ENCODE measurements at places on chromosomes 4 and X. TPM values are rescaled to one million over a fixed set of nuclear protein-coding genes. Genes with fewer than 3 reads are reported as not detected.

- DNase-seq, result no peak
Observed at GRCh38 chr4:150974750-150975149, 40.3 kb downstream of the LRBA start.

GRCh38 chrX:88397551-88397950 lies 349.5 kb upstream of the CPXCR1 start:
- no peak for DNase-seq

DNA sequence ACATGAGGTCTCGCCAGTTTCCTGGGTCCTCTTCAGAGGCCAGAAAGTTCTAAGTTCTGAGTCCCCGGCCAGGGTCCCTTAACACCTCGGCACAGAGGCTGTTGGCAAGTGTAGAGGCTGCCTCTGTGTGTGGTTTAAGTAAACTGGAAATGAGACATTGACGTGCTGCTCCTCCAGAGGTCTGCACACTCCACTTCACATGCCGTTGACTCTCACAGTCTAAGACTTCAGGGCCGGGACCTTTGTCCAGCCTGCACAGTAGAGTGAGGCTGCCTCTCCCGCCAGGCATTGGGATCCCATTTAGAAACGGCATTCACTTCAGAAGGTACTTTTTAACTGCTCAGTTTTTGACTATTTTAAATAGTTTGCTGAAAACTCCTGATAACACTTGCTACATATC lies 10.6 kb upstream of the TADA2B start:
- DNase-seq, result no peak

DNA sequence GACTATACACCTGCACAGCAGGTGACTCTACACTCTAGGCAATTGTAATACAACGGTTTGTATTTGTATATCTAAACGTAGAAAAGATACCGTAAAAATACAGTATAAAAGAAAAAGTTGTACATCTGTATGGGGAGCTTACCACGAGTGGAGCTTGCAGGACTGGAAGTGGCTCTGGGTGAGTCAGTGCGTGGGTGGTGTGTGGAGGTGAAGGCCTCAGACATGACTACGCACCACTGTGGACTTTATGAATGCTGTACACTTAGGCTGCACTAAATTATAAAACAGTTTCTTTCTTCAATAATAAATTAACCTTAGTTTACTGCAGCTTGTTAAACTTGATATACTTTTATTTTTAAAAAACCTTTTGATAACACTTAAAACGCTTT lies 85.0 kb upstream of the FAT1 start:
- DNase-seq, result peak; percentile 48

DNA sequence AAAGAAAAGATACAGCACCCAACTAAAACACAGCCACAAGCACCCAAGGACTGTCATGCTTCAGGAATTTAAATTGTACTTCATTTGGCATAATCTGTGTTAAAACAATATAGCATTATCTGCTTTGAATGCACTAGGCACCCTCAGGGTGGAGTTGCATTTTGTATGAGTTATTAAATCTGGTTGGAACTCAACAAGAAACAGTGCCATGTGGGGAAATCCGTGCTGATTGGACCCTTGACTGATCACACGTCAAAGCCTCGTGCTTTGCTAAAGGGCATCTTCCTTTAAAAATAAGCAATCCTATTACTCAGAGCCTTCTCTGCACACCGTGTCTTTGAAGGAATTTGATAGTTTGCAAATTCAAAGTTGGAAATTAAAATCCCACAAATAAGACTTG lies 35.4 kb downstream of the IGFBP7 start:
- peak; percentile 66 for DNase-seq

GRCh38 chrX:20664774-20665173 lies 398.1 kb upstream of the RPS6KA3 start:
- DNase-seq, result no peak

- no peak for DNase-seq
Observed at GRCh38 chrX:86981326-86981879, 536.2 kb upstream of the KLHL4 start.

DNA sequence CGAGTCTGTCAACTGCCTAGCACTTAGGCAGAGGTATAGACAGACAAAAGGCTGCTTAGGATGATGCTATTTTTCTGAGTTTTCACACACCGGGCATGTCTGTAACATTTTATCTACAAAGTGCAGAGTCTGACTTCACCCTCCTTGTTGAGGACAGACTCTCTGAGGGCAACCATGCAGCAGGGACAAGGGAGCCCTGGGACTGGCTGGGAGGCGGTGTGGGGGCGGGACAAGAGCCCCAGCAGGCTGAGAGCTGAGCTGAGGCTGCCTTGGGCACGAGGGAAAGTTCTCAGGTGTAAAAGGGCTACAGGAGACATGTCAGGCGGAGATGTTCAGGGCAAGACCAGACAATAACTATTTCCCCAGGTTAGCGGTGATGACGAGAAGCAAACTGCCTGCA lies 81.6 kb downstream of the GATB start:
- no peak for DNase-seq

GRCh38 chr4:174263445-174263736 lies 20.1 kb downstream of the FBXO8 start:
- no peak for DNase-seq

DNA sequence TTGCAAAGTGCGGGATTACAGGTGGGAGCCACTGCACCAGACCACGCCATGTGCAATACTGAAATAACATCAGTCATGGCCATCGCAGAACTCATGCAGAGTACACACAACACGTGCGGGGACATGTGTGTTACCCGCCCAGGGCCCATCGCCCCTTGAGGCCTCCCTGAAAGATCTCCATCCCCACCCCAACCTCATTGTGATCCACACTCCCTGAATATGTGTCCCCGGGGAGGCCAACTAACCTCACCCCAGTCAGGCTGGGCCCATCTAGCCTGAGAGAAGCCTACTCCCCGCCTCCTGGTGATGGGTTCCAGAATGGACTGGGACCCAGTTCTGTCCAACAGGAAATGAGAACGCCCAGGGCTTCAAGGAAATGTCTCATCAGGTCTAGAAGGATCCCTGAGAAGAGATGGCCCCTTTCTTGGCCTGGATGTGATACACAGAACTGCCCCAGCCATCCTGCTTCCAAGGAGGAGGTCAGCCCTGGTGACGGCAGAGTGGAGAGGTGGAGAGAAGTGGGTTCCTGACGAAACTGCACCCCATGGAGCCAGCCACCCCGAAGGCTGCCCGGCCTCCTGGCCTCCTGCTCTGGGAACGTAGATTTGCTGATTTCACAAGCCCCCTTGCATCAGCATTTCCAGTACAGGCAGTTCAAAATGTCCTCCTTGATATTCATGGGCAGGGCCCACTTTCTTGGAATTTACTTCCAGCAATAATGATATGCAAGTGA lies 22.5 kb upstream of the CLDN24 start:
- DNase-seq, result no peak

DNA sequence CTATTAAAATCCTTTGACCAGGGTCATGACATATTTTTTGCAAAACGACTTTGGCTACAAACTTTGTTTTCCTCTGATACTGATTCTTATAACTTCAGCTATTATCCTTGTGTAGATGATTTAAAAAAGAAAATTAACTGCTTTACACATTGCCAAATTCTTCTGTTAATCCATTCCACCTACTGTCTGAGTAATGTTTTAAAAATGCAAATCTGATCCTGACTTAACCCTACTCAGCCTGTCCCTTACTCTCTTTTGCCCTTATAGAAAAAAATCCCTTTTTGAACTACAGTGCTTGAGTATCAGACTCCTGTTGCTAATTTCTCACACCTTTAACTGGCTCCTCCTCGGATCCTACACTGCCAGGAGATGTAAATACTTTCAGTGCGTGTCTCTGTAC lies 723.1 kb downstream of the ADGRL3 start:
- no peak for DNase-seq

GRCh38 chrX:15877380-15877779 lies 22.8 kb upstream of the AP1S2 start:
- DNase-seq, result no peak

DNA sequence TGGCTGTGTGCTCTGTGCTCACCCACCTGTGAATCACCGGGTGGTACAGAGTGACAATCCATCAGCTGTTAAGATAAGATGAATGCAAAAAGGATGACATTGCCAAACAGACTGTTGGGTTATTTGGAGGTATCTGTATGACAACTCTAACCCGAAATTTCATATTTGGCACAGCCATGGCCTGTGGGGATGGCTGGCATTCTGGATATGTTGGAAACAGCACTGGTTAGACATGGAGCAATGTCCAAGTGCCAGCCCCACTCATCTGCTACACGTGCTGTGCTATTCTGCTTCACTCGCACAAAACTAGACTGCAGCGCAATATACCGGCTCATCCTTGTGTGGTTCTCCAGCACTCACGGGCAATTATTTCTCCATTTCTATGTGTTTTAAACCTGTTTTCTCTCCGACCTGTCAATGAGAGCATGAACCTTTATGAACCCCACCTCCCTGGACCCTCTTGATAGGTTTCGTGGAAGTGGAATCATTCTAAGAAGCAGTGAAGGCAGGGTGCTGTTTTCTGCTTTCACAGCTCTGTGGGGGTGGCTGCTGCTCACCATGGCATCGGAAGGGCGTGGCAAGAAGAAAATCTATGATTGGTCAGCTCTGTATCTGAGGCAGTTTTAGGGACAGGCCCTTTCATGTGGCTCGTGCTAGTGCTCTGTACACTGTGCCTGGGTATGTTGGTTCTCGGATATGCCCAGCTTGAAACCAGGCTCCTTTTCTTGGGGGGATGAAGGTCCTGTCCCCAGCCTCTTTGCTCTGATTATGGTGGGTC lies 94.9 kb downstream of the ENPP6 start:
- DNase-seq, result no peak

DNA sequence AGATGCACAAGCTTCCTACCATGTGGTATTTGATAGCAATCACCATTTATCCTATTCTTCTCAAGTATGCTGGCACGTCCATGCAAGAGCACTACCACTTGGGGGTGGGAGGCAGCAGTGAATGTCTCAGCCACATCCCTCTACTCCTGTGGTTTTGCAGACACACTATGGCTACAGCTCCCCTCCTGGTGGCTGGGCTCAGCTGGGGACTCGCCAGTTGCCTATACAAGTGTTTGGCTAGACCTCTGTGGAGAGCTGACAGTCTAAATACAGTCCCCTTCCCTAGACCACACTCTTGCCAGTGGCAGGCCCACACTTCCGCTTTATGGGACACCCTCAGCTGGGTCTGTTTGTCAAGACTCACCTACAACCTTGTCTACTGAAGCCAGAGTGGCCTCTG lies 53.2 kb downstream of the ADGRA3 start:
- no peak for DNase-seq

DNA sequence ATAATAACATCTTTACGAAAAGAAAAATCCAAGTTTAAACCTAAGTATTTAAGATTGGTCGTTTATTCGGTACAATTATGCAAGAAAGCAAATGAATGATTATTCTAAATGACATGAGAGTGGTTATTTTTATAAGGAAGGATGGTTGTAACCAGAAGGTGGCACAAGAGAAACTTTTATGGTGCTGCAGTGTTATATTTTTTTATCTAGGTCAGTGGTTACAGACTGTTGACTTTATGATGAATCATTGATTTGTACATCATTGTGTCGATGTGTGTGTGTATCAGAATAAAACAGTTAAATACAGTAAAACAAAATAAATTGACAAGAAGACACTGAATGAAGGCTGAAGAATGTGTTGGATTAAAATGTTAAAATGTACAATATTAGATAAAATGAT lies 9.8 kb downstream of the DCAF8L2 start:
- DNase-seq, result no peak

DNA sequence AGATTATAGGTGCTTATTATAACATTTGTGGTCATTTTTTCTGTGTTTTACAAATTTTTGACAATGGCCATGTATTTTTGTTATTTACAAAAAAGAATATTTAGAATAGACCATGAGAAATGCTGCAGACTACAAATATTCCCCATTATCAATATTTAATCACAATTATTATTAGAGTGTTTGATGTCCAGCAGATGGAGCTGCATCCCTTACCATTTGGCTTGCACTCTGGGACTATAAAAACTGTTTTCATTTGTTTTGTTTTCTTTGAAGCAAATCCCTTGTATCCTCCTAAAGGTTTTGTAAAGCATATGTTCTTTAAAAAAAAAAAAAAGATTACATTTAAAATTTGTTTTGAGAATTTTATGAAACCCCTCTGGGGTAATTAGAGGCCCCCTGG lies 85.6 kb upstream of the CXorf66 start:
- peak; percentile 6 for DNase-seq

- no peak for DNase-seq
Observed at GRCh38 chr4:118752551-118752950, 67.4 kb downstream of the METTL14 start.

- no peak for DNase-seq
Observed at GRCh38 chrX:136380010-136380769, 79.4 kb downstream of the ADGRG4 start.

GRCh38 chr4:130542953-130543352 lies 1447.0 kb downstream of the C4orf33 start:
- peak; percentile 5 for DNase-seq

GRCh38 chr4:26204911-26205370 lies 115.9 kb upstream of the RBPJ start:
- no peak for DNase-seq

DNA sequence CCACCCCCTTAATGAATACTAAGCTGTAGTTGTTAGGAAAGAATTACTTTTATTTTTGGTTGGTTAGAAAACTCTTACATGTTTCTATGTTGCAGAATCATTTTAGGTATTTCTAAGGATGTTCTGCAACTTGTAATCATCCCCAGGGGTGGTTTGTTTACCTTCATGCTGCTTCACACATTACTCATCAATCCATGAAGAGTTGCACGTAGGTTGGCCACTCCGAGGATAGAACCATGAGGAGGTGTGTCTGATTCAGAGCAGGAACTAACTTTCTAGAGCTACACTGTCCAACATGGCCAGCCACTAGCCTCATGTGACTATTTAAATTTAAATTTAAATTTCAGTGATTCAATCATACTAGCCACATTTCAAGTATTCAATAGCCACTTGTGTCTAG lies 127.2 kb upstream of the FRMPD4 start:
- DNase-seq, result peak; percentile 8

The PAGE2 gene
- total RNA-seq, result 0.29 TPM

The ANKRD17 gene
- total RNA-seq, result 19.0 TPM

The MEPE gene
- not detected for total RNA-seq

The ARMCX4 gene
- total RNA-seq, result 0.54 TPM

The F8 gene
- total RNA-seq, result 2.2 TPM

The GPR50 gene
- not detected for total RNA-seq

The KCND1 gene
- 0.46 TPM for total RNA-seq

The INTU gene
- total RNA-seq, result 6.6 TPM

The SOWAHB gene
- total RNA-seq, result not detected

The PITX2 gene
- total RNA-seq, result 1.3 TPM

The TRIM75 gene
- not detected for total RNA-seq

All from Daoy (cell line).